KBM-7 (cell line): ENCODE measurements at places on chromosomes 12 and 14.

DNA sequence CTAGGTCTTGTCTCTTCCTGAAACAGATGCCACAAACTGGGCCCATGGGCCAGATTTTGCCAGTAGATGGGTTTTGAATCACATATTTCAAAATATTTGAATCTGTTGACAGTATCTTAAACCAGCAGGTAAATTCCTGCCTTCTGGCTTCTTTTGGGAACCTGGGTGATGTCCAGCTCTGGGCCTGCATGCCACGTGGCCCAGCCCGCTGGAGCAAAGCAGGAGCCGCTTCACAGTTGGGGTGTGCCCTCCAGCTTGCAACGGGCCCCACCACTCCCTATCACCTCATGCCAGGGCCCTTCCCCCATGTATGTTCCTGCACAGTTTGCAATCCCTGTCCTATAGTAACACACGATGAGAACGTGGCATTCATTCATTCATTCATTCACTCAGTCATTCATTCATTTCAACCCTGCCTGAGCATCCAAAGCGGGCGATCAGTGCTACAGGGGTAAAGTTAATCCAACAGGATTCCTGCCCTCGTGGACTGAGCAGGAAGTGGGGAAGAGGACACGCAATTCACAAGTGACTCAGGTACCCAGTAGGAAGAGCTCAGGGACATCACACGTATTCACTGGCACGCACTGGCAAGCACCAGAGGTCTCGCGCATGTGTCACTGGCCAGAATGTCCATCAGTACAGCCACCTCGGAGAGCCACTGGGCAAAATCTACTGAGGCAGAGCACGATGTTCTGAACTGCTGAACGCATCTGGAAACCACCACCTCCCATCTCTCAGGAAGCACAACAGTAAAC is 27.8 kb downstream of the SCARB1 start:
- DNase-seq = no peak

DNA sequence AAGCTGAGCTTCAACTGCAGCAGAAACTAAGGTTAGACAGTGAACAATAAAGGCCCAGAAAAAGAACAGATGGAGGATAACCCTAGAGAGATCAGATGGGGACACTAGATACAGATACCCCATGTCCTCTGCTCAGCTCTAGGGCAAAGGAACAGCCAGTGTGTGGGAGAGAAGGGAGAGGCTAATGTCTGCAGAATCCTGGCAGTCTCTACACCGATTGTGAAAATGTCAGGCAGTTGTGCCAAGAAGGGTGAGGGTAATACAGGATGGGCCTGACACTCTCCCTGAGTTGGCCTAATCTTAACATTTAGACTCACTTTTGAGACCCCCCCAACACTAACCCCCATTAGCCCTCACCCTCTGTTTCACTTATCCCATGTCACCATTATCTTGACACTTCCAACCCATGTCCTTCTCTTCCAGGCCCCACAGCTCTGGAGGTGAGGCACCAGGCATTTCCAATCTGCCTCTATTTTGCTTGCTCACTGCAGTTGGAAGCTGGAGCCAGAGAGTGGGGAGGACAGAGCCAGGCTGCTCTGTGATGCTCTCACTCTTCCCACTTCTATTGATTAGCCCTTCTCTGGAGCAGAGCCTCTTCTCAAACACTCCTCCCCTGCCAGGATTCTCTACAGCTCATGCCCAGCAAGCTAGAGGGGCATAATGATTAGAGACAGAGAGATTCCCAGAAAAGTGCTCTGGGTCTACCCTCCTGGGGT is 3.0 kb upstream of the BLOC1S1 start:
- DNase-seq = no peak

- no peak for DNase-seq
These were observed 131.9 kb downstream of the GRIN2B start for GRCh38 chr12:13849456-13849855.

GRCh38 chr12:46493834-46494181 is 121.2 kb upstream of the SLC38A2 start:
- no peak for DNase-seq

DNA sequence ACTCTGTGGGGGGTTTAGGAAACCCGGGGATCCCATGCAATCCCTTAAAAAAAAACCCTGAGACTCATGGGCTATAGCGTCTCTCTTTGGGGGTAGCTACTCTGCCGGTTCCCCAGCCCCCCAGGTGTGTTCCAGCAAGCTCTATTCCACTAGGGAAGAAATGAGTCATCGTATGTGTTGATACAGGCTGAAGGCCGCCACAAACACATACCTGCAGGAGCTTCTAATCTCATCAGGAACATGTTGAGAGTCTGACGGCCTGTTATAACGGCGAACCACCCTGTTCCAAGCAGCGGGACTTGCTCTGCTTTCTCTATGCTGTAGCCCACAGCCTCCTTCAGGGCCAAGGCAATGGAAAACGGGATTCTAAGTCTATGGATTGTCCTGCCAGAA is 977 bp upstream of the KRT5 start:
- no peak for DNase-seq

DNA sequence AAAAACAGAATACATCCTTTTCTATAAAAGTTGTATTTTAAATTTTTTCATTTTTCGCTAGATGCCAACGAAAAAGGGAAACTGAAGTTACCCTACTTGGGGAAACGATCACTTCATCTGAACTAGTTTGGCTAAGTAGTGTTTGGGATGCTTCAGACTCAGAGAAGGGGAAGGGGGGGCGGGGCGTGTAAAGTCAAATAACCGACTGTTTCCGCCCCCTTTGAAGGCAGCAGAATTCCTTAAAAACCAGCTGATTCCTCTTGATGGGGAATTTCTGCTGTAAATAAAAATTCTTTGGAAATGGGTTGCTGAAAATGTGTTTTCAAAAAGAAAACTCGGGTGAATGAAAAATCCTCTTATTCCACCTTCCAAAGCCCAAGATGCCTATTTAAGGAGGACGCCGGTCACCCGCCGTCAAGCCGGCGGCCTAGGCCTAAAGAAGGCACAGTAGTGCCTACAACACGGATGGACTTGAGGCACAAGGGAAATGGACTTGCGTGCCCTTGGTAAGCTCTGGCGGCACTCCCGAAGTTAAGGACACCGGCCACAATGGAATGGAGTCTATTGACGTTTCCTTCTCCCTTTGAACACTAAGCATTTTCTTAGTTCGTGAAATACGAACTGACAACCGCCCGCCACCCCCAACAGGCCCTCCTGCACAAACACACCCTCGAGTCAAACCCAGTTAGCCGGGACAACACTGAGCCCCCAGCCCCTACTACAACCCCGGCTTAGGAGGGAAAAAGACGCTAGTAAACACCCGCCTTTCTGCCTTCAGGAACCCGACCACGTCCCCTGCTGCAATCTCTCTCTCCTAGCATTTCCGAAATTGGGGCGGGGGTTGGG is 1.9 kb downstream of the ATXN2 start:
- DNase-seq = peak; percentile 70

DNA sequence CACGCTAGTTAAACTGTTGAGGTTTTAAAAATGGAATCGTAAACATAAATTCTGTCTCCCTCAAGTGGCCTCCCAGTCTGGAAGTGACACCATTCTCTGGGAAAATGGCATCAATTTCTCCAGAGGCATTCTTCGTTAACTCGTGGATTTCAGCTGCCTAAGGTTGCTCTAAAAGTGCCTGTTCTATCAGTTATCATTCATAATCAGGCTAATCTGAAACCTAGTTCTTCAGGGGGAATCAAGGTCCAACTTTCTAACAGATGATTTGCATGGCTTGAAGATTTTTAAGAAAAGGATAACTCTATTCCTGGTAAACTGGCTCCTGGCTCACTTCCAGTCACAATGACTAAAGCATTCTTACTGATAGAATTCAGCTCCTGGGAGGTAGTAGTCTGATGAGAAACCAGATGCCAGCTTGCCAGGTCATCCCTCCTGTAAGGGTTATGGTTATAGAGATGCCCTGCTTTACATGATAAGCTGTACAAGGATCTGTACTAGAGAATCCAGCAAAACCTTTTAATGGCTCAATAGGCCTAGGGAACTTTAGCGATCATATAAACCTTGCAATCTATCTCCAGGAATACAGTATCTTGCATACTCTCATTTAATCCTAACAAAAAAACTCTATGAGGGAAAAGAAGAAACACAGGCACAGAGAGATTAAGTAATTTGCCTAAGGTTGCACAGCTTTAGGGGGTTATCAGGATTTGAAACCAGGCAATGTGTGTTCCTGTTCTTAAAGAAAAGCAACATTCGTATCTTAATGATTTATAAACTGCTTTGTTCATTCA is 1.5 kb downstream of the L3HYPDH start:
- DNase-seq = no peak

DNA sequence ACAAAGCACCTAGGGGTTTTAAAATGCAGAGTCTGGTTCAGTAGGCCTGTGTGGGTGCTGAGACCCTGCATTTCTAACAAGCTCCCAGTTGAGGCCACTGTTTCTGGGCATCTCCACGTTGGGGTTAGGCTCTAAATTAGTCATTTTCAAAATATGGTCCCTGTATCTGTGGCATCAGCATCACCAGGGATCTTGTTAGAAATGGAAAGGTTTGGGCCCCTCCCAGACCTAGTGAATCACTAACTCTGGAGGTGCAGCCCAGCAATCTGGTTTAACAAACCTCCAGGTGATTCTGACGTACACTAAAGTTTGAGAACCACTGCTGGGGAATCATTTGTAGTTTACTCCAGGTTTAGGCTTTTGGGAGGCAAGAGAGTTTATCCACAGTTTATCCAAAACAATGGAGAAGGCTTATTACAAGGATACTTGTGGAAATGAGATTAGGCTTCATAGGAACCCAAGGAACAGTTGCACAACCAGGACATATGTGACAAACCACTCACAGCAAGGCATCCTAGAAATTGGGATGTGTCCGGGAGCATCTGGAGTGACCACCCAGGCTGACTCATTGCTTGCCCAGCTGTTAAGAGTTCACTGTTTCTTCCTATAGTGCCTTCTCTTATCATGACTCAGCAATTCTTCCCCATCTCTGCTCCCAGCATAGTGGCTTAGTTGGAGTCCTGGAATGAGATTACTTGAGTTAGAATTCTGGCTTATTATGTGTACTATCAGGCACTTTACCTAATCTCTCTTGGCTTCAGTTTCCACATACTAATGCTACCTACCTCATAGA is 71.6 kb upstream of the STXBP6 start:
- DNase-seq = no peak

DNA sequence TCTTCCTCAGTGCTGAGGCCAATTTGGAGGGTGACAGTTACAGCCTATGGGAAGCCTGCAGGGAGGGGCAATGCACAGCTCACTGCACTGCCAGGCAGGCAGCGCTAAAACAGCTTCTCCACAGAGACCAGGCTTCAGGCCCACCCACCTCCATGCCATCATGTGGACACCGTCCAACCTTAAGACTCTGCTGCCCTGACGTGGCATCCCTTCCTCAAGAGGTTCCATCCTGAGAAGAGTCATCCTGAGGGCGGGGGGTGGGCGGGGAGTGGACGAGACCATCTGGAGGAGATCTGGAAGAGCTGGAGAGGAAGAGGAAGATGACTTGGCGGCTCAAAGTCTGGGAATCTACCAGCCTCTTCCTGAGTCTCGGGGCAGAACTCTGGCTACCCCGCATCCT is 8.4 kb upstream of the ACVRL1 start:
- DNase-seq = no peak

- no peak for DNase-seq
These were observed 23.6 kb upstream of the VWF start for GRCh38 chr12:6148061-6148460.

GRCh38 chr12:132253698-132254480 is 75.5 kb downstream of the GALNT9 start:
- no peak for DNase-seq

- no peak for DNase-seq
These were observed 58.1 kb downstream of the DAAM1 start for GRCh38 chr14:59246566-59246965.

DNA sequence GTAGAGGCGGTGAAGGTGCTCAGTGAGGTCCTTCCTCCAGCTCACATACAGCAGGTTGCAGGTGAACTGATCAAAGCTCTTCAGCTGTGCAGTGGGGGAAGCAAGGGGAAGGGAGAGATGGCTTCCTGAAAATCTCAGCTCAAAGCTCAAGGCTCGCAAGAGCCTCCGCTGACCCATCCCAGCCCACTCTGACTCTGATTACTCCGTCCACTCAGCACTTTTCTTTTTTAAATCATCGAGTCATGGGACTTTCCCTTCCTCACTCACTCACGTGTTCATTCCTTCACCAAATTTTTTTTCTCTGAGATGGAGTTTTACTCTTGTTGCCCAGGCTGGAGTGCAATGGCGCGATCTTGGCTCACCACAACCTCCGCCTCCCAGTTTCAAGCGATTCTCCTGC is 4.7 kb downstream of the ABCD4 start:
- no peak for DNase-seq

DNA sequence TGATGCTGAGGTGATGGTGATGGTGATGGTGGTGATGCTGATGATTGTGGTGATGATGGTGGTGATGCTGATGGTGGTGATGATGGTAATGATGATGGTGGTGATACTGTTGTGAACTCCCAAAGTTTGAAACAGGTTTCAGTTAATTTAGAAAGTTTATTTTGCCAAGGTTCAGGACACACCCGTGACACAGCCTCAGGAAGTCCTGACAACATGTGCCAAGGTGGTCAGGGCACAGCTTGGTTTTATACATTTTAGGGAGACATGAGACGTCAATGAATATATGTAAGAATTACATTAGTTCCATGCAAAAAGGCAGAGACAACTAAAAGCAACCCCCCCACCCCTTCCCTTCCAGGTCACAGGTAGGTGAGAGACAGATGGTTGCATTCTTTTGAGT is 112.8 kb upstream of the EVL start:
- no peak for DNase-seq

DNA sequence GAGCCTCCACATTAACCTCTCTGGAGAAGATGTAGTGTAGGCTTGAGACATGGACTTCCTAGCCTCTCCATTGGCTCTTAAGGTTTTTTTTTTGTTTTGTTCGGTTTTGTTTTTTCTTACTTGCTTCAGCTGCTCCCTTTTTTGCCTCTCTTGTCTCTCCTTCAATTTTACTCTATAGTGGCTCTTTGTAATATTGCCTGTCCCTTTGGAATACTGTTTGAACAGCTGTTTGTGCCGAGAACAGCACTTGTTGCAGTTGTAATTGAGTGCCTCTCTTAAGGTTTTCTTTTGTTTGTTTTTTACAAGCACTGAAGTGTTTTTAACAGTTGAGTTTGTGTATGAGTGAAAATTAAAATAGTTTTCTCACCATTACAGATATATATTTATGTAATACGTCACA is 567.7 kb downstream of the LRFN5 start:
- DNase-seq = no peak

- DNase-seq = no peak
These were observed 29.9 kb upstream of the ZNF641 start for GRCh38 chr12:48380596-48380995.

DNA sequence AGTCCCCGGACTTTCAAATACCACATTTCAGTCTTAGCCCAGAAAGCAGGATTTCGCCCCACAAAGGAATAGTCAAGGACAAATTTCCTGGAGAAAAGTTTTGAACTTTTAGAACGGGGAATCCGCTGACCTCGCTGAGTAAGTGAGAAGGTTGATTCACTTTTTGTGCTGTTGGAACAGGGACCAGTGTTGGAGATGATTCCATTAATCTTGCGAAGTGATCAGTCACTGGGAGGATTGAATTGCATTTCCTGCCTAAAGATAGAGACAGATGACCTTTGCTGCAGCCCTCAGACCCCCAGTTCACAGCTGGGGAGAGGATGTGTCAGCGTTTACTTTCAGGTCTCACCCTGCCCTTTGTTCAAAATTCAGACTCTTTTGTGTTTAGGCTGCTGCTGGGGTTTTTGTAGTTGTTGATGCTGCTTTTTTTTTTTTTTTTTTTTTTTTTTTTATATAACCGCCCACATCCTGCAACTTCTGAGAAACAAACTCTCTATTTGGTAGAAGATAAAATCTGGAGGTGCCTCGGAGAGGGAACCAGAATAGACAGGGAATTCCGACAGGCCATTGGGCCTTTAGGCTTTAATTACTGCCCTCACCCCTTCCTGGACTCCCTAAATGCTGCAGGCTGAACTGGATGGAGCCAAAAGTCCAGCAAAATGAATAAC is 9.8 kb upstream of the KDM2B start:
- DNase-seq = peak; percentile 64
